Stimulated activated CD4-positive, alpha-beta T cell treated with anti-CD3 and anti-CD28 coated beads, Interleukin-12 subunit alpha, Interleukin-12 subunit beta, amount 100 ng/mL, for 4 hours (primary cell): ENCODE measurements at places on chromosomes 7 and 10.

DNA sequence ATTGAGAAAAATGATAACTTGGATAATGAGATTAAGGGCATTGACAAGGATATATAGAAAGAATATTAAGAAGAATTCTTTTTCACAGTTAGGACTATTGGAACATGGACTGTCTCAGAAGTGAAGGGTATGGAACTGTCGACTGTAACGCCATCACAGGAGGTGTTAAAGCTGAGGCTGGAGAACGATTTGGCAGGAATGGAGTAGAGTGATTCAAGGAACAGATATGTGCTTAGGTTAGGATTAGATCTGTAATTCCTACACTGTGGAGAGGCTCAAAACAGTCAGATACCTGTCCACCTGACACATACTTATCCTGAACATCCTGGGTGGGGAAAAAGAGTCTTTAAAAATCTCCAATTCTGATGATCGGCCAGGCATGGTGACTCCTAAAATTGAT lies 30.9 kb downstream of the RHOBTB1 start:
- DNase-seq = no peak

DNA sequence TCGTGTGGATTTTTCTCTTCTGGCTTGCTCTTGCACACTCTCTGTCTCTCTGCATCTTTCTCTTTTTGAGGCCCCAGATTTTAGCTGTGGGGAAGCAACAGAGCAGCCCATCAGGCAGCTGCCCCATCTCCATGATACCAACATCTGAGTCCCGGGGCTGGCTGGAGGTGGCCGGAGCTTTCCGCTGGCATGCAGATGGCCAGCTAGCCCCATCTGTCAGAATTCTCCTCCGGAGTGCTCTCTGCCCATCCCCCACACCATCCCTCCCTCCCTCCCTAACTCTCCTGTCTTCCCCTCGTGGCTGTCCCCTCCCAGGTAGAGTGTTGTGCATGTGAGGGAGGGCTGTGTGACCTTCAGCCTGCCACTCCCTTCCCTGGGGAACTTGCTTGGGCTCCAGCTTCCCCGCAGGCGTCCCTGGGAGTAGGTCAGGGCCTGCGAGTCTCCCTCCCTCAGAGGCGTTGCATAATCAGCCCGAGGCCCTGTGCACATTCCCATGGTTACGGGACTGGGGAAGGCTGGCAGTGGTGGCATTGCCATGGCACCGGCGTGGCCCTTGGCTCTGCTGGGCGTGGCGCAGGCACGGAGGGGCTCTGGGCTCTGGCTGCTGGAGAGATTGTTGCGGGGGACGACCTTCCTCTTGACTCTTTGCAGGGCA lies 24.7 kb downstream of the GHRHR start:
- no peak for DNase-seq

GRCh38 chr7:30511973-30512662 lies 7.5 kb upstream of the GGCT start:
- no peak for DNase-seq

DNA sequence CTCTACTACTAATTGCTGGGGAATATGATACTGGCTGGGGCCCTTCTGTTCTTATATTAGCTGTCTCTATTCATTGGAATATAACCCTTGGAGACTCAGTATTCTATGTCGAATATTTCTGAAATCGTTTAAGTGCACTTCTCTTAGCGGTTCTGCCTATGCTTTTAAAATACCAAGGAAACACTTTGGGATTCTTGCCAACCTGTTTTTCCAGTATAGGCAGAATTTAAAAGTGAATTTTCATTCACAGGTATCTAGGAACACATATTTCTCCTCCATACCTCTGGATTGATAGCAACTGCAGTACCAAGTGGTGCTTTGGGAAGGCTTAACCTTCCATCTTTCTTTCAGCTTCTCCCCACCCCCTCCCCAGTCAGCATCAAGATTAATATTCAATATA lies 370.3 kb upstream of the LRRN3 start:
- DNase-seq = no peak

- no peak for DNase-seq
Observed at GRCh38 chr10:11589738-11590137, 21.7 kb downstream of the USP6NL start.

GRCh38 chr10:63206997-63207811 lies 74.1 kb downstream of the NRBF2 start:
- no peak for DNase-seq

- DNase-seq = no peak
Observed at GRCh38 chr10:76902949-76903348, 734.7 kb downstream of the KCNMA1 start.

- DNase-seq = no peak
Observed at GRCh38 chr10:49353895-49354566, 41.9 kb downstream of the DRGX start.

DNA sequence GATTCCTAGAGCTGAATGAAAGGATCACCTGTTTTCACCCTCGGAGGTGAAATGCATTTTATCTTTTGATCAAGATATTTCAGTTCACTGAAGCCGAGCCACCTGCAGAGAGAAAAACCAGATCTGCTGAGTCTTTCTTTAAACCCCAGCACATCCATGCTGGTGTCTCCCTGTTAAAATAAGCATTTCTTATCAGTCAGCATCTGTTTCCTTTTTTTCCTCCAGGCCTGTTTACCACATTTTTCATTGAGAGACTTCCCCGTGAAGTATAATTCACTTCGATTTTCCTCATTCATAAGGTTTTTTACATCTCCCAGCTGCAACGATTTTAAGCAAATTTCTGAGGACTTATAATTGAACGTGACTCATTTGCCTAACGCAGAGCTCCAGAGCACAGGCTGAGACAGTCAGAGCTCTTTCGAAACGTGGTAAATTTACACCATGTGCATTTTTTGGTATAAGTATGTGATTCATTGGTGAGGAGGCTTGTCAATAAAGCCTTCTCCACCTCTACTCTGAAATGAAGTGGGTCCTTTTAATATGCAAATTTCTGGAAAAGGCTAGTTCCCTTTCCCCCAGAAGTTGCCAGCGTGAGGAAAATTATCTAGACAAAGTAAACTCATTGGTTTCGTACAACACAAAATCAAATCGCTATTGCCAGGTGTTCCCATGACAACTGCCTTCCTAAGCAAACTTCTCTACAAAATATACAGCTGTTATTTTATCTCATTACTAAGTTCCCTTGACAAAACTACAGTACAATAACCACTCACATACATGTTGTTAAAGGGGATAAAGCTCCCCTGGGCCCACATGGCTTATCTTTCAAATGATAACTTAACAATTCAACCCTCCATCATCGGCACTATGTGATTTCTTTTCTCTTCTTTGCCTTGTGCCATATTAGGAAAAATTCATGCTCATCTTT lies 374.8 kb upstream of the AKR1E2 start:
- no peak for DNase-seq

DNA sequence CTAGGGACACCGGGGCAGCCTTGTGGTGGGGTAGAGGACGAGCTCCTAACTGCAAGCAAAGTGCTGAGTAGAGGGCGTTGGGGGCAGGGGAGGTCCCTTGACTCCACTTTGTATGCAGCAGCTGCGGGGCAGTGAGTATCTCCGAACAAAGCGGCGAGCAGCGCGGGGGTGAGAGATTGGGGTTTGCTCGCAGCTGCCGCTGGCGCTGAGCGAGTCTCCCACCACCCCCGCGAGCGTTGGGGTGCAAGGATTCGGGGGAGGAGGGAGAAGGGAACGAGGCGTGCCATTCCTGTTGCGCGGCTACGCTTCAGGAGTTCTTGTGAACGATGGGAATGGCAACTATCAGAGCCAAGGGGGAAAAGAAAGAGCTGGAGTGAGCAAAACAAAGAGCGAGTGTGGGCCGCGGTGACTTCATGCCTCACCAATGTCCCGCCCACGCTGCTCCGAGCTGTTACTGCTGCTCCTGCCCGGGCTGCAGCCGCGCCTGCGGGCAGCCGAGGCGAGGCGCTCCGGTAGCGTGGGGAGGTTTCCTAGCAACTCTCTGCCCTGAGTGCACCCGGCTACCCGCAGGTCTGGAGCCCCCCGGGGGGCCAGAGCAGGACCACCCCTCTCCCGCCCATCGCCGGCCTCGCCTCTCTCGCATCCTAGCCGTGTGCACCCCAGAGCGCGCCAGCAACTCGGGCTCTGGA lies at the start of gene ITGB8:
ITGB8 (plus strand) TSS at position 662 of the 689 bp plus-strand sequence. CDS start 907 bp downstream, outside the sequence.
- DNase-seq = peak; percentile 70

- DNase-seq = no peak
Observed at GRCh38 chr10:32005050-32005449, 51.2 kb downstream of the KIF5B start.

DNA sequence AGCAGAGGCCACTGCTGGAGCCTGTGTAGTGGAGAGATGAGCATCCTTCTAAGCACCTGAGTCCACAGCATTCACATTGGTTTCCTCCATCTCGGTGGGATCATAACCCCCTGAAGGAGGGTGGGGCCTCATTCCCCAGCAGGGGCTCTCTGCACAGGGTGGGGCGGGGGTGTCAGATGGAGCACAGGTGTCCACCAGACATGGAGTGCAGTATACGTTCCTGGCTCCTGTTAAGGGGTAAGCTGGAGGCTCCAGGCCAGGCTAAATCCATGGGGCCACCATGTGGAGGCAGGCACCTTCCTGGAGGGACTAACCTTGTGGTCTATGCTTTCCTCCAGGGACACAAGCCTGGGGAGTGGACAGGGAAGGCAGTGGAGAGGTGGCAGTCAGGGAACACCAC lies 252.6 kb downstream of the GRID1 start:
- DNase-seq = no peak

GRCh38 chr10:42482411-42482810 lies 156.0 kb downstream of the ZNF33B start:
- DNase-seq = no peak

GRCh38 chr7:84538268-84538667 lies 343.7 kb upstream of the SEMA3A start:
- DNase-seq = no peak

DNA sequence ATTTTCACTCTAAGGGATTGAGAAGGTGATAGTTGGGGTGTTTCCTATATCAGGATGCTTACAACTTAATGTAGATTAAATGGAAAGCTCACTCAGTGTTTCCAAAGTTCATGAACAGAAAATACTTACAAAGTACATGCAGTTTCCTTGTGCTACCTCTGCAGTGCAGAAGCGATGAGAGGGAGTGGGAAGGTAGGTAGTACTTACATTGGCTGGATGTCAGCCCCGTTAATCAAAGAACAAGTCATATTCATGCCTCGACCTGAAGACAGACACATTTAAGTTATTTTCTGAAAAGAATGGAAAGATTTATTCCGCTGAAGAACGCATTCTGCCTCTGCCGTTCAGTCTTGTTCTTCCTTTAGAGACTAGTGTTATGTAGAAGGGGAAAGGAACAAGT lies 93.1 kb downstream of the ZMYND11 start:
- DNase-seq = no peak

DNA sequence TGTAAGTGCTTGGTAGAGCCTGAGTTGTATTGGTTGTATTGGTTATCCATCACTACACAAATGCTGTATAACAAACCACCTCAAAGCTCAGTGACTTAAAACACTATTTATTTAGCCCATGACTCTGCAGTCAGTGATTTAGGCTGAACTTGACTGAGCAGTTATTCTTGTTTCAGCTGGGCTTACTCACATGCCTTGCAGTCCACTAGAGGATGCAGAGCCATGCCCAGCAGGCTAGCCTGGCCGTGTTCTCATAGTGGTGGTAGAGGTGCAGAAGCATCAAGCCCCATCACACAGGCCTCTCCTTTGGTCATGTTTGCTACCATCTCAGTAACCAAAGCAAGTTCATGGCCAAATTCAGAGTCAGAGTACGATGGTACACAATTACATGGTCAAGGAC lies 43.9 kb downstream of the LUC7L2 start:
- no peak for DNase-seq

GRCh38 chr7:2927592-2927991 lies 83.5 kb upstream of the GNA12 start:
- DNase-seq = no peak

DNA sequence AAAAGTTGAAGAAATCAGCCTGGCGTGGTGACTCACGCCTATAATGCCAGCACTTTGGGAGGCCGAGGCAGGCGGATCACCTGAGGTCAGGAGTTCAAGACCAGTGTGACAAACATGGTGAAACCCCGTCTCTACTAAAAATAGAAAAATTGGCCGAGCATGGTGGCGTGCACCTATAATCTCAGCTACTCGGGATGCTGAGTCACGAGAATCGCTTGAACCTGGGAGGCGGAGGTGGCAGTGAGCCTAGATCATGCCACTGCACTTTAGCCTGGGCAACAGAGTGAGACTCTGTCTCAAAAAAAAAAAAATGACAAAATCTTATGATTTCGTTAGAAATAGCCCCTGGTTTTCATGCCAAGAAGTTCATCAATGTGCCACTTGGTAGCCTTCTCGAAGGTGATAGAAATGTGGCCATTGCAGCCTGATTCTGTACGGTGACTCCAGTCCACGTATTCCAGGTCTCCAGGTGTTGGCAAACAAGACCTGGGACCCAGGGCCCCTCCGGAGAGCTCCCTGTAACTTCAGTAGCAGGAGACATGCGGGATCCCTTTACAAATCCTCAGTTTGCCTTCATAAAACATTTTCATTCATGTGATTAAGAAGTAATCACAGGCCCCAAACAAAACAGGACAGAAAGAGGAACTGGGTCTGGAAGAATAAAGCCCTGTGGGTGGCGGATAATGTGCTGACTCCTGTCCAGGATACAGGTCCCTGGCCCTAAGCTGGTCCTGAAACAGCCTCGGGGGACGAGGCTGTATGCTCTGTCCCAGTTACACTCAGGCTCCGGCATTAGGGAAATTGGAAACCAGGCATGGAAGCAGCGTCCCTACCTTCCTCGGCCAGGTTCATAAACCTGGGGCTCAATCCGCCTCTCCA lies 207.3 kb upstream of the SH2B2 start:
- DNase-seq = no peak

DNA sequence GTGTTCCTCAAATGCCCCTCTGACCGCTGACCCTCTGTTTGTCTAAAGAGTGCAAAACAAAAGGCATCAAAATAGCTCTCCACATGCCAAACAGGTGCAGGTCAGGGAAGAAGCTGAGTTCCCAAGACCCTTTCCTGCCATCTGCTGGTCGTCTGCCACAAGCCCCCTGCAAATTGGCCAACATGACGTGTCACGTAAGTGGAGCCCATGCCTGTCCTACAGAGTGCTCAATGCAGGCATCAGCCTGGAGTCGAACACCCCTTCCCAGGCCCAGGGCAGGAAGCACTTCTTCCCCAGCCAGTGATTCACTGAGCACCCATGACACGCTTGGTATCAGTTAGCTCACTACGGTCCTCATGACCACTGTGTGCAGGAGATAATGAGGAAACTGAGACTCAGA lies 14.1 kb downstream of the TMEM72 start:
- DNase-seq = no peak

GRCh38 chr7:92158660-92159575 lies 20.0 kb downstream of the LRRD1 start:
- DNase-seq = no peak

DNA sequence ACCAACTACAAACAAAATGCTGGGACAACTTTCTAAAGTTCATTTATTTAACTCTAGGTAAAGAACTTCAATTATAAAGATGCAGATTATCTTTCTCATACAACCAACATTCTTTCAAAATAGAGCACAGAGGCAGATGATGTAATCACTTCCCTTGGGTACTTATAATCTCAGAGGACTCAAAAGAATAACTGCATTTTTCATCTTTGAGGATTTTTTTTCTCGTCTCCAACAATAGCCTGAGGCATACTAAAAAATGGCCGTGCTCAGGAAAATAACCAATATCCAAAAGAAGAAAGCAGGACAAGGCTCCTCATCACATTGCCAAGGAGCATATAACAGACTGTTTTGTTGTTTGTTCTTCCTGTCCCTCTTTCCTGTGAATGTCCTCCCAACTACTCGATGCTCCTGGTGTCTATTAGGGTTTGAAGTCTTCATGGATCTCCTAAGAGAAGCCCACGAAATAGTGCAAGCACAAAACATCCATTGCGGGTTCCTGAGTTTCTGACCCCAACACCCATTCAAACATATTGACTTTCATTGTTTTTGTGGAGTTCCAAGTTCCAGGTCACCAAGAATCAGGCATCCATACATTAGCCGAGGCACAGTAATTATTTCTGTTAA lies 182.9 kb downstream of the SORCS1 start:
- no peak for DNase-seq

GRCh38 chr10:73807471-73807870 lies 3.9 kb downstream of the NDST2 start:
- no peak for DNase-seq
